ENCODE measurements at places on chromosomes 2 and 18. TPM values are rescaled to one million over a fixed set of nuclear protein-coding genes. Genes with fewer than 3 reads are reported as not detected.
A peak's percentile ranks its signal among the peaks of the same experiment; 100 is the strongest.

The BIRC6 gene
- total RNA-seq, result 112 TPM

The SP110 gene
- total RNA-seq, result 28.8 TPM

The SCG2 gene
- total RNA-seq, result 2.3 TPM

The RASGRP3 gene
- 0.58 TPM for total RNA-seq

The EFEMP1 gene
- total RNA-seq, result 42.8 TPM

The KYNU gene
- 0.20 TPM for total RNA-seq

The KIAA2012 gene
- 0.24 TPM for total RNA-seq

The WDSUB1 gene
- total RNA-seq, result 15.6 TPM

The NOL4 gene
- 2.6 TPM for total RNA-seq

The EN1 gene
- total RNA-seq, result 18.3 TPM

The PRSS56 gene
- 0.09 TPM for total RNA-seq

- peaks cover 14% of the 10 kb centered on the region for H3K4me1 ChIP-seq
- H3K27ac ChIP-seq, result no peak overlapping the region
- no peak overlapping the region for H3K4me3 ChIP-seq
- no peak for DNase-seq
Observed at GRCh38 chr18:23341383-23341782, 111.7 kb upstream of the RIOK3 start.

DNA sequence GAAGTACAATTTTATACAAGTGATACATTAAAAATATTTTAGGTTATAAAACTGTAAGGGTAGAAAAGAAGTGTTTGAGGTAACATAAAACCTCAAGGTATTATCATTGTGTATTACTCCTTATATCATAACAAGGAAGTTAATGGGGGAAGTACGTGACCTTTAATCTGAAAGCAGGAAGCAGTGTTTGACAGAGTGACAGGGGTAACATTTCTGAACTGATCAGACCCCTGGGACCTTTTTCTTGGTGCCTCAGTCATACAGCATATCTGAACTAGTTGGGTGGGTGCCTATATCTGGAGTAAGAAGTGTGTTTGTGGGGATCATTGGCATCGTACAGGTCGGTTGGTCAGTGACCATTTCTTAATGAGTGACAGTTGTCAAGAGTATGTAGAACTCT, 43.0 kb downstream of the MALT1 start:
- peaks cover 14% of the 10 kb centered on the region for H3K36me3 ChIP-seq
- no peak overlapping the region for H3K27ac ChIP-seq
- no peaks in the 10 kb centered on the region for H3K27me3 ChIP-seq
- no peak for DNase-seq
- no peak overlapping the region for H3K4me3 ChIP-seq

- H3K4me1 ChIP-seq, result peaks cover 2% of the 10 kb centered on the region
- no peak overlapping the region for H3K4me3 ChIP-seq
- no peaks in the 10 kb centered on the region for H3K36me3 ChIP-seq
- DNase-seq, result no peak
- H3K27ac ChIP-seq, result no peak overlapping the region
- H3K27me3 ChIP-seq, result no peaks in the 10 kb centered on the region
Observed at GRCh38 chr2:136238286-136239078, 120.5 kb upstream of the CXCR4 start.

GRCh38 chr2:112121682-112122254, 16.4 kb upstream of the FBLN7 start:
- no peak for DNase-seq
- H3K4me3 ChIP-seq, result no peak overlapping the region
- peaks cover 29% of the 10 kb centered on the region for H3K36me3 ChIP-seq
- no peak overlapping the region for H3K27ac ChIP-seq

GRCh38 chr2:207725873-207726578, 14.6 kb downstream of the CCNYL1 start:
- H3K27ac ChIP-seq, result peak overlapping the region; percentile 21
- peaks cover 14% of the 10 kb centered on the region for H3K4me1 ChIP-seq
- DNase-seq, result no peak
- no peaks in the 10 kb centered on the region for H3K27me3 ChIP-seq
- H3K4me3 ChIP-seq, result no peak overlapping the region

DNA sequence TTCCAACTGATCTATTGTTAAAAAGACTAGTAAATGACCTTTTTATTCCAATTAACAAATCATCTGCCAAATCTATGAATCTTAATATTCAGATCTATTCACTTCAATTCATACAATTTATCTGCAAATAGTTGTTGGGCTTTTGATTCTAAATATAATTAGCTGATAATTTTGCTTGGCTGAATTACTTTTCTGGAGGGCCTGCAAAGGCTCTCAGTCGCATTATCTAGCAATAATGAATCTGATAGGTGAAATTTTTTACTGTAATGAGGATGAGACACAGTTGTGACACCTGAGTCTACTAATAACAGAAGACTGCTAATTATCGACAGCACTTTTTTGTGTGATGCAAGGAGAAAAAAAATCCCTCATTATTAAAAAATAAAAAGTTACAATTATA, 565.1 kb downstream of the ZEB2 start:
- no peak overlapping the region for H3K4me3 ChIP-seq
- H3K36me3 ChIP-seq, result peaks cover 5% of the 10 kb centered on the region
- H3K27me3 ChIP-seq, result no peaks in the 10 kb centered on the region
- H3K4me1 ChIP-seq, result peaks cover 20% of the 10 kb centered on the region
- no peak for DNase-seq

DNA sequence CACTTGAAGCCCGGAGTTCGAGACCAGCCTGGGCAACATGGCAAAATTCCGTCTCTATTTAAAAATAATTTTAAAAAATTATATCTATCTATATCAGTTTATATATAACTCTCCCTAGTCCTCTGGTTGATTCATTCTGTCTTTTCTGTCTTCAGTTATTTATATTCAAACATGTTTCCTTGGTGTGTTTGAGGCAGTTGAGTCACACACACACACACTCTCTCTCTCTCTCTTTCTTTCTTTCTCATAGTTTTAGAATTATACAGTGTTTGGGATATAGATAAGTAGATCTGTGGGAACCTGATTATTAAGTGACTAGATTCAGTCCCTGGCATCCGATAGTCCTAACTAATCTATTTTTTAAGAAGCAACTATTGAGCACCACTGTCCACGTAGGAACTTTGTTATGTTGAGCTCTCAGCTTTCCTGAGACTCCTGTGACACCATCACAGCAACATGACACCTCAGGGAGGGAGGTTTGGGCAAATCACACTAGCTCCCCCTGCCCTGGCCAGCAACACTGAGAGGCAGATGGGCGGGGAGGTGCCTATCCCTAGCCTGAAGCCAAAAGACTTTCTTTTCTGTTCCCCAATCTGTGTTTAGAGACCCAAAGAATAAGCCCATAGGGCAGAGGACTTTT, 482.7 kb downstream of the DLGAP1 start:
- no peak overlapping the region for H3K4me3 ChIP-seq
- H3K27ac ChIP-seq, result no peak overlapping the region
- H3K36me3 ChIP-seq, result no peaks in the 10 kb centered on the region
- H3K4me1 ChIP-seq, result peaks cover 10% of the 10 kb centered on the region

DNA sequence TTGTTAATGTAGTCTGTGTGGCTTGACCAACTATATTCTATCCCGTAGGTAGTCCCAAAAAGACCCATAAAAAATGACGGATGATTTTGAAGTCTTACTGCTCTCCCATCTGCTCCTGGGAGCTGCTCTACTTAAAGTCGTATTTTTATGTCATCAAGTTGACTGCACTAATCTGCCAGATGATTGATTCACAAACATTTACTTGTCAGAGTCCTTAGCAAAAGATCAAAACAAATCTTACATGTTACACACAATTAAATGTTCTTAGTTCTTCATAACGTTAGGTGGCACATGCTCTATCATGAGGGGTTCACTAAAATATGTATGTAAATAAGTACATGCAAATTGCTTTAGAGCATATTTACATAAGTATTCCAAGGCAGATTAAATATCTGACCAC, 498.3 kb upstream of the LRRTM4 start:
- no peaks in the 10 kb centered on the region for H3K27me3 ChIP-seq
- DNase-seq, result no peak
- no peaks in the 10 kb centered on the region for H3K36me3 ChIP-seq

GRCh38 chr2:218270721-218271486, 585 bp downstream of the PNKD start:
- no peaks in the 10 kb centered on the region for H3K27me3 ChIP-seq
- no peak for DNase-seq
- H3K4me3 ChIP-seq, result peak overlapping the region; percentile 98

GRCh38 chr2:33011941-33012340, 65.2 kb downstream of the LTBP1 start:
- H3K4me3 ChIP-seq, result no peak overlapping the region
- H3K36me3 ChIP-seq, result no peaks in the 10 kb centered on the region
- no peaks in the 10 kb centered on the region for H3K27me3 ChIP-seq
- no peak overlapping the region for H3K27ac ChIP-seq
- H3K4me1 ChIP-seq, result peaks cover 42% of the 10 kb centered on the region
- no peak for DNase-seq

GRCh38 chr2:94960266-94960665, 65.2 kb upstream of the MAL start:
- H3K4me3 ChIP-seq, result no peak overlapping the region
- DNase-seq, result no peak
- no peaks in the 10 kb centered on the region for H3K36me3 ChIP-seq
- H3K4me1 ChIP-seq, result no peaks in the 10 kb centered on the region

DNA sequence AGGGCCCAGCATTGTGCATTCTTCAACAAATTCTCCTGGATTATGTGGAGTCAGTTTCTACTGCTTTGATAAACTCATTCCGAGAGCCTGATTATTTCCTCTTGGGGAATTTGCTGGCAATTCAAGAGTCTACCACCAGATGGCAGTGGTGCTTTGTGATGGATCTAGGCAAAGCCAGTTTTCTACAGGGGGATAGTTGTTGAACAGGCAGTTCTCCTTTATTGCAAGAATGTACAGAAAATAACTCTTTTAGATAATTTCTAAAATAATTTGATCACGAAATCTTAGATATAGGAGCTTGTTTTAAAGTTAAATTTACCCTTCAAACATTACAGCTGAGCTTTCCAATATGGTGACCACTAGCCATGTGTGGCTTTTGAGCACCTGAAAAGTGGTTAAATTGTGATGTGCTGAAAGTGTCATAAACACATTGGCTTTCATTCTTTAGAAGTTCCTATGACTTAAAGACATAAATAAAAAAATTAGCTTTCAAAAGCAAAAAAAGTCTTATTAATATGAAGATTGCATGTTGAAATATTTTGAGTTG, 66.7 kb upstream of the HAAO start:
- H3K36me3 ChIP-seq, result no peaks in the 10 kb centered on the region
- H3K4me3 ChIP-seq, result no peak overlapping the region
- H3K27me3 ChIP-seq, result no peaks in the 10 kb centered on the region
- peaks cover 46% of the 10 kb centered on the region for H3K4me1 ChIP-seq
- peak; percentile 85 for DNase-seq

DNA sequence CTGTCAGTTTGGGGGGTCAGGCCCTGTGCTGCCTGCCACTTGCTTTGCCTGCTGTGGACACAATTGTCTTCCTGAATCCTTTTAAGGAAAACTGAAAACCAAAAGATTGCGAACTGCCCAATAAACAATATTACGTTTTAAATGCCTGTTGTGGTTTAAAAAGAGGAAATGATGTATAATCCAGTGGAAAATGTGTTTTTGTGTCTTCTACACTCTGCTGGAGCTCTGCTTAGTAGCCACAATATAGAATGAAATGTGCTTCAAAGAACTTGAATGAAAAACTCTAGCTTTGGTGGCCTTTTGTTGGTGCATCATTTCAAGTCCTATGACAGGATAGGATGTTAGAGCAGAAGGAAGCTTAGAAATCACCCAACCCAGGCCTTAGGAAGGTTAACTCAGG, 23.2 kb upstream of the CABYR start:
- DNase-seq, result no peak
- no peaks in the 10 kb centered on the region for H3K27me3 ChIP-seq
- H3K4me3 ChIP-seq, result no peak overlapping the region
- H3K36me3 ChIP-seq, result peaks cover 18% of the 10 kb centered on the region
- H3K27ac ChIP-seq, result no peak overlapping the region

GRCh38 chr2:240431661-240432424, 3.6 kb upstream of the GPC1 start:
- H3K36me3 ChIP-seq, result no peaks in the 10 kb centered on the region
- peaks cover 8% of the 10 kb centered on the region for H3K4me1 ChIP-seq
- DNase-seq, result peak; percentile 33
- peaks cover 28% of the 10 kb centered on the region for H3K27me3 ChIP-seq

- no peak overlapping the region for H3K4me3 ChIP-seq
- peak overlapping the region; percentile 37 for H3K27ac ChIP-seq
- no peak for DNase-seq
Observed at GRCh38 chr2:186717320-186718007, 23.6 kb downstream of the FAM171B start.

GRCh38 chr18:71598374-71598773, 945.8 kb downstream of the CBLN2 start:
- H3K36me3 ChIP-seq, result no peaks in the 10 kb centered on the region
- H3K27me3 ChIP-seq, result no peaks in the 10 kb centered on the region
- no peaks in the 10 kb centered on the region for H3K4me1 ChIP-seq
- no peak overlapping the region for H3K4me3 ChIP-seq
- H3K27ac ChIP-seq, result no peak overlapping the region

DNA sequence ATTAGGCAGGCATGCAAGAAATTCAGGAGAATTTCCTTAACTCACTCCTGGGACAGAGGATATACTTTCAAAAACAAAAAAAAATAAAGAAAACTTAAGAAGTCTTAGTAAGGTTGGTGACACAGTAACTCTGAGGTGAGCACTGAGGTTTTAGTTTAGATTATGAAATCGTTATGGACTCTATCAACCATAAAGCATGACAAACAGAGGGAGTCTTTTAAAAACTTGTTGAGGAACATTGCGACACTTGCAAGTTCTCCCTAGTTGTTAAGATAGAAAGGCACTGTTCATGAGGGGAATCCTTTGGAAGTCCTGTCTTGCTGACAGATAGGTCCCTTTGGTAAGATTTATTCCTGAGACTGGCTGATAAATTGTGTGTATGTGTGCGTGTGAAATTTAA, 194.3 kb upstream of the ERBB4 start:
- no peaks in the 10 kb centered on the region for H3K36me3 ChIP-seq
- H3K4me1 ChIP-seq, result no peaks in the 10 kb centered on the region
- DNase-seq, result no peak
- H3K27me3 ChIP-seq, result no peaks in the 10 kb centered on the region
- H3K27ac ChIP-seq, result no peak overlapping the region

DNA sequence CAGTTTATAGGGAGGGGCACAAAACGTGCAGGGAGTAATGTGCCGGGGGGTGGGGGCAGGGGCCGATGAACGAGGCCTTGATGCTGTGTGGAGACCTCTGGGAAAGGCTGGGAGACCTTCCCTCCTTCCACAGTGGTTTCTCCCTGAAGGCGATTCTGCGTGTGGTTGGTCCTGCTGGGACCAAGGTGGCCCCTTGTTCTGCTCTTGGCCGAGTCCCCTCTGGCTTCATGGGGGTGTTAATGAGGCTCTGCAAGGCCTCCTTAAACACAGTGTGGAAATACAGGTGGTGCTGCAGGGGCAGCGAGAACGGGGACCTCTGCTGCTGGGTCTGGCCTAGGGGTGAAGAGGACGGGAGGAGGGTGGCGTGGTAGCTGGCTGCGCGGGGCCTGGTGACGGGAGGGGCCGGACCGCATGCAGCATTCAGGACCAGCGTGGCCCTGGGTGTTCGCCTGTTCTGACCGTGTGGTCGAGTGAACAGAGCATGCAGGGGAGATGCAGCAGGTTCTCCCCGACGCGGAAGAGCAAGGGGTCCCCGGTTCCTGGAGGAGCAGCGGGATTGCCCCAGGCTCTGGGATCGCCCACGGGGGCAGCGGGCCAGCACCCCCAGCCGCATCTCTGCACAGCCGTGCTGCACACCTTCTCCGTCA, 42.1 kb upstream of the KCNG2 start:
- H3K36me3 ChIP-seq, result peaks cover 32% of the 10 kb centered on the region
- H3K4me1 ChIP-seq, result peaks cover 8% of the 10 kb centered on the region
- H3K27me3 ChIP-seq, result no peaks in the 10 kb centered on the region
- no peak for DNase-seq

Measured in mesothelial cell of epicardium (in vitro differentiated cells).